Occipital lobe (tissue), 3 donors: ENCODE measurements at places on chromosomes 7 and 10.

- DNase-seq, result no peak
Measured at GRCh38 chr10:63812501-63812900, 291.3 kb downstream of the REEP3 start.

DNA sequence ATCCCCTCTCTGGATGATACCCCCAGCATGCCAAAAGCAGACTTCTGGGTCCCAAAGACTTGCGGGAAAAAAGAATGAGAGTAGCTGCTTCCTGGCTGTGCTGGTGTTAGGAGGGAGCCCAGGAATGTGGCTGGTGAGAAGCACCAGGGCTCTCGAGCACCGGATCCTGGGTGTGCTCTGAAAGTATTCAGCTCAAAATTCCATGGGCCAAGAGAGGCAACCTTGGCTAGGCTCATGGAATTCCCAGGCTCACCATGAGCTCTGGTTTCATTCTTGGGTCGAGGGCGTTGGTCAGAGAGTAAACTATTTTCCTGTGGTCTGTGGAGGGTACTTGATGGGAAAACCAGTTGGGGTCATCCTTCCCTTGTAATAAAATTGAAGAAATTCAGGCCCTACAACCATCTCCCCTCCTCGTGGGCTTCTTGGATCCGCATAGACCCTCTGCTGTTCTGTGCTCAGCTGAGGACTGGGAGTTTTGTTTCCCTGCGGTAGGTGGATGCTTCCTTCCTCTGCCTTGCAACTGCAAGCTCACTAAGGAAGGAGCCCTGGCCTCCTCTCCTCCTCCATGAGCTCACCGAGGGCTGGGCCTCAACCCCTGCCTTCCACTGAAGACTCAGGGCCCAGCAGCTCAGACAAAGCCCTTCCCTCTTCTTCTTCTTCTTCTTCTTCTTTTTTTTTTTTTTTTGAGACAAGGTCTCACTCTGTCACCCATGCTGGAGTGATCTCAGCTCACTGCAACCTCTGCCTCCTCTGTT, 34.5 kb upstream of the AQP1 start:
- no peak for DNase-seq

- no peak for DNase-seq
Measured at GRCh38 chr10:110168601-110169481, 38.6 kb upstream of the MXI1 start.

- no peak for DNase-seq
Measured at GRCh38 chr7:151586531-151587260, 67.0 kb upstream of the RHEB start.

DNA sequence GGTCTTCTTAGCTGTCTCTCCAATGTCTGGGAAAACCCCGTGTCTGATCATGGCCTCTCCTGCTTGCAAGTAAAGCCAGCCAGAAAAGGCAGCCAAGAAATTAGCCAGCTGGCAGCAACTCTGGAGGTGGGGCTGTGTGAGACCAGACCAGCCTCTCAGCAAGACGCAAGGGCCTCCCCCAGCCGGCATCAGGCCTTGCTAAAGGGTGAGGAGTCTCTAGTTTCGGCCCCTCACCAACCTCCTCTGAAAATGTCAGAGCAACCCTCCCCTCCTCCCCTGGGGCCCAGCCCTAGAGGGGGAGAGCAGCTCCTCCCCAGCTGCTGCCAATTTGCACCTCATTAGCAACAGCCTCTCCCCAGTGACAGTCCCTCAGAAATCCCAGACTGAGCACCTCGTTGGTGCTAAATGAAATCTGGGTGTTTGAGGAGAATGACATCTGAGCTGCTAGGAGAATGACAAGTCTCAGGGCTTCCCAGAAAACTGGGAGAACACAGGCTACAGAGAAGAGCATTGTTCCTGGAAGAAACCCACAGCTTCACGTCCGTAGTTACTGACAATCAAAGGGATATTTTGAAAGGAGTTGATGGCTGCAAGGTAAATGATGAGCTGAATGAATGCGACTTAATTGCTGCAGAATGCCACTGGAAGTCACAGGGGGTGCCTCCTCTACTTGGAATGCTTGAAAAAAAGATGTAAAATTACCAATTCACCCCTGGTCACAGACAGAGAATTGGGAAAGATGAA, 25.9 kb downstream of the DGKI start:
- DNase-seq, result no peak
